Endothelial cell of umbilical vein (primary cell): ENCODE measurements at places on chromosomes 13 and 19.

DNA sequence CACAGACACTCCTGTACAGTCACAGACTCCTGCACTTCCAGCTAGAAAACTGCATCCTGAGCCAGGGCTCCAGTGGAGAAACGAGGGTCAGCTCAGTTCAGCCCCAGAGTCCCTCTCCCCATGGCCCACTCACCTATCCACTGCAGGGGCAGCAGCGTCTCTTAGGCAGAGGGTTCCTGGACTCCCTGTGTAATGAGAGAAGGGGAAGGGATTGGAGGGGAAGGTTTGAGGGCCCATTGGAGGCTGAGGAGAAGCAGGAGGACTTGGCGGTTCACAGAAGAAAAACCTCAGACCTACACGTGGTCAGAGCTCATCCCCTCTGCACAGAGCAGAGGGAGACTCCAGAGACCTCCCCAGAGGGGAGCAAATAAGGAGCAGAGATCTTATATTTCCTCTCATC, 9.2 kb upstream of the CEACAM18 start:
- DNase-seq = no peak

- DNase-seq = no peak
Measured at GRCh38 chr19:6099599-6099998, 10.7 kb downstream of the RFX2 start.

DNA sequence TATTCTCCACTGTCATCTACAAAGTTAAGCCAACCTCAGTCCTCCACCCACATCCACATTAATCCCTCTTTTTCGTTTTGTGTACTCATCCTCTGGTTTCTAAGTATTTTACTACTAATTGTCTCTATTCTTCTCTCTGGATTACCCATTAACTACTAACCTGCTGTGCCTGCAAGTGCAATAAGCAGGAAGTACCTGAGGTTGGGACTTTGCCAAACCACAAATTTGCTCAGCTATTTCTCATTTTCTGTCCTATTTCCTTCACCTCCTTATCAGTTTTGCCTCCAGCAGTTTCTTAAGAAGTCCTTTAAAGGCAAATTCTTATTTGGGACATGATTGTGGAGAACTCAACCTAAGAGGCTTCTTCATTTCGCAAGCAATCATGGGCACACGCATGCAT, 1708.9 kb downstream of the SLITRK5 start:
- DNase-seq = no peak

DNA sequence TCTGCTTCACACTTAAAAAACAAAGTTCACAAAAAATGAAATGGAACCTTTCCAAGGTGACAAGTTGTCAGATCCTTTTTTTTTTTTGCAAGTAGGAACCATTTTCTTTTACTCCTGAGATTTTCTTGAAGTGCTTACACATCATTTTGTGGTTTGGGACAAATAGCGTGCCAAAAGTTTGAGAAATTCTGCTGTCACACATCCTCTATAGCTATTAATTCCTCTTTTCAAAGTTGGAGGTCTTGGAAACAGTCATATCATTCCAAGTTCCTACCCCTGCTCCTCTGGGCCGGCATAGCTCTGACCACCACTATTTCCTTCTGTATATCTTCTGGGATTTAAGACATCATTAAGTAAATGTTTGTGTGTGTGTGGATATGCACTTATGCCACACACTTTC, 421.6 kb upstream of the SLC10A2 start:
- DNase-seq = no peak

- no peak for DNase-seq
Measured at GRCh38 chr13:67125681-67126080, 104.5 kb downstream of the PCDH9 start.

DNA sequence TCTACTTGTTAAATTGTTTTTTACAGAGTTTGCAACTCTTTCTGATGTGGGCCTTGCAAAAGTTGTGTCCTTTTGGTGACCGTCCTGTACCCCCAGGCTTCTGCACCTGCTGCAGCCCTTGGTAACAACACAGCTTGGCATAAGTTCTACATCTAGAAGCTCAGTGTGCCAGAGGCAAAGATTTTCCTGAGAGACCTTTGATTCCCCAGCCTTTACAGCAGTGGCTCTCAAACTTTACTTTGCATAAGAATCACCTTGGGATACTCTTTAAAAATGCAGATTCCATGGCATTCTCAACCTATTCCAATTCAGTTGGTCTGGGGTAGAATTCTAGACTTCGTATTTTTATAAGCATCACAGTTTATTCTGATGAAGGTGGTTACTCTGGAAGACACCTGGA, 260.9 kb downstream of the DCT start:
- no peak for DNase-seq

DNA sequence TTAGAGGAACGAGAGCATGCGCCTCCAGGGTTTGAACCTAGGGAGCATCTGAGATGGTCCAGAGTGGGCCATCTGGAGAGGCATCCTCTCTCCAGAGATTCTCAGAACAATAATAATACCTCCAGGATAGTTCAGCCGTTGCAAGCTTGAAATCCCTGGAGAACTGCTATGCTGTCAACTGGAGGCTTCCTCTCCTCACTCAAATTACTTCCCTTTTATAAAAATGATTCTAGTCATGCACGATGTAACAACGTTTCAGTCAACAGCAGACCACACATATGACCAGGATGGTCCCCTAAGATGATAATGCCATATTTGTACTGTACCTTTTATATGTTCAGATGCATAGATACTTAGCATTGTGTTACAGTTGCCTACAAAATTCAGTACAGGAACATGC, 108.7 kb downstream of the SHISA2 start:
- no peak for DNase-seq

DNA sequence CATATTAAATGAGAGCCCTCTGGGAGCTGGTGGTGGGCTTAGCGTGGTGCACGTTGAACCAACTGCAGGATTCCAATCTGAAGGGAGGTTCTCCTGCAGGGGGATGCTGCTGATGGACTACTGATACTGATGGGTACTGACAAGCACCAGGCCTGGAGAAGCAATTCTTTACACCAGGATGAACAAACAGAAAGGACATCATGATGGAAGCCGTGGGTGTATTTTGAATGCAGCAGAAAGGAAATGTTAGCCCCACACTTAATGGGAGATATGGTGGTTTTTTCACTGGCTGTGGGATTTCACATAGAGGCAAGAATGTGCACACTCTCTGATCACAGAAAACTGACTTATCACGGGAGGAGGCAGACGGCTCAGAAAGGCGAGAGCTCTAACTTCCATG, 299.7 kb downstream of the TEX29 start:
- DNase-seq = no peak

DNA sequence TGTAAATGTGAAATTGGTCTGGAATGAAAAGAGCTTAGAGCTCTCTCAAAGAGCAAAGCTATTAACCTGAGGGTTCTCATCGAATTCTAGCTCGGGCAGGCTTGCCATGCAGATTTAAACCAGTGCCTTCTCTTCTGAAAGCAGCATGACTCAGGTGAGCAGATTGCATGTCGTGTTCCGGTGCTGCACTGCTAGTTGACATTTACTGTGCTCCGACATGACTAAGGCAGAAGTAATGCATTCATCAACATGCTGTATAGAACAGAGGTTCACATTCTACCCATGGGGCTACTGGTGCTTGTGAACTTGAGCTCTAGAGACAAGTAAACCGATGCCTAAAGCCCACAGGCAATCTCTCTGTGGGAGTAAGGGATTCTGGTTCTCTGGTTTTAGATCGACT, 947.7 kb downstream of the EFNB2 start:
- DNase-seq = no peak

DNA sequence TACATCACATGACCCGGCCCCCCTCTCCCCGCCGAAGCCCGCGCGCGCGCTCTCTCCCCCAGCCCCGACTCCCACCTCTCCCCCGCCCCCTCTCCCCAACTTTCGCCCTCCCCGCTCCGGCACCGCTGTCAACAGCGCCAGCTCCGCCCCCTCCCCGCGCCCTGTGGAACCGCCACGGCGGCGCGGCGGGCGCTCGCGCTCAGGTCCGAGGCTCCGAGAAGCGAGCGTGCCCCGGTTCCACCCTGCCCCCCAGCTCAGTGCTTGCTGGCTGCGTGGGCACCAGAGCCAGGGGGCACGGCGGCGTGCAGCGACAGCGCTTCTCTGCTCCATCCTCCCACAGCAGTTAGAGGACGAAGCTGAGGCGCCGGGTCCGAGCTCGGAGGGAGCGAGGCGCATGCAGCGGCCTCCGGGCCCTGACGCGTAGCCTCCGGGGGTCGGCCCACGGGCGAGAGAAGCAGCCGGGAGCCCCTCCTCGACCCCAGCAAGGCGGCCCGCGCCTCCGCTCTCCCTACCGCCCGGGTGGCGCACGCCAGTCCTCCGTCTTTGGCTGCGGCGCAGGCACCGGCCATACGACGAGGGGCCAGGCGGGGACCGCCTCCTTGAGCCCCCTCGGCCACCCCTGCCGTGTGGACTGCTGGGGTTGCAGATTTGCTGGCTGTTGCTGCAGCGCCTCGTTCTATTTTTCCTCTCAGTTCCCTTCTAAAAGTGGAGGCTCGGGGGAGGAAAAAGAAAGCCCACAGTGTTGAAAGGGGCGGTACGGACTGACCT, 109.5 kb downstream of the KCNRG start:
- DNase-seq = no peak

DNA sequence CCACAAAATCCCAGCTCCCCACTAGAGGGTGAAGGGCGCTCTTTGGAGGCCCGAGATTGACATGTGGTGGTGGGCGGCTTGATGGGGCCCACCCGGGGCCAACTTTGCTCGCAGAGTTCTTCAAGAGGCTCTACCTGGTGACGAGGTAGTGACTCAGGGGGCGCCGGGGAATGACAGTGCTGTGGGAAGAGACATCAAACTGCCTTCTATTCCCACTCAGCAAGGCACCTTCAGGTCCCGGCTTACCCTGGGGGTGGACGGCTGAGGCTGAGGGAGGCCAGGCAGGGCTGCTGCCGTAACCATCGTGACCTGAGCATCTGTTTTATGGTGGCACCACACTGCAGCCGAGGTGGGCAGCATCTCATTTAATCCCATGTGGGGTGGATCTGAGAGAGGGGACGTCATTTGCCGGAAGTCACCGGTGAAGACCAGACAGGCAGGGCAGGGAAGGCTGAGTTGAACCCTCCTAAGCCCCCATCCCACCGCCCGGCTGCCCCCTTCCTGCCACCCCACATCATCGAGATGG, 1.6 kb downstream of the LINGO3 start:
- DNase-seq = no peak

DNA sequence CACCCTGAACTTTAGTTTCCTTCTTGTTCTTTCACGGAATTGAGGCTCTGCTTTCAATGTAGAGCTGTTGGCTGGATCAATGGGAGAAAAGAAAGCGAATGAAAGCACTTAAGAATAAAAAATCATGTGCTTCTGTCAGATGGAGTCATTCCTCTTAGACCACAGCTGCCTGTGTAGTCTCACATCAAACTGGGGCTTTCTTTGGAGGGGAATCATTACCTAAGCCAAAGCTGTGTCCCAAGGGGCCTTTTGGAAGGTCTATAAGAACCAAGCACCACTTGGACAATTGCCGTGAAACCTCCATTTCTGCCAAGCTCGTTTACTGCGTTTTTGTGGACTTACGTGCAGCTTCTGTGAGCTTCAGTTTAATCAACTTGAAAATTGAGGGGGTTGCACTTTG, 44.2 kb upstream of the RNF113B start:
- DNase-seq = no peak
